ENCODE measurements at places on chromosomes 5 and 9. TPM values are rescaled to one million over a fixed set of nuclear protein-coding genes. Genes with fewer than 3 reads are reported as not detected.

GRCh38 chr9:109063760-109064159, 50.5 kb upstream of the CTNNAL1 start:
- DNase-seq, result no peak

DNA sequence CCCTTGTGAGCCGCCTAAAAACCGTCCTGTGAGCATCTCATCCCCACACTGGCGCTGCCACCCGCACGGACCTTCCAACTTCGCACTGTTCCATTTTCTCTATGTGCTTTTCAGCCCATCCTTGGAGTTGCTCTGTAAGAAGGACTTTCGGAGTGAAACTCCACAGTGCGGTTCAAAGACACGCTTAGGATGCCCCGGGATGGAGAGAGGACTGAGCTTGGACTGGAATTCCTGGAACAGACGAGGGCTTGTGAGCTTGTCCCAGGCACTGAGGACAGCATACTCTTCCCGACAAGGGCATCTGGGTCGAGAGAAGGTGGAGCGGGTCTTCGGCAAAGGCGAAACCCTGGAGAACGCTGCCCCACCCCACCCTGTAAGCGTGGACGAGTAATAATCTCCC, 187.8 kb downstream of the MEF2C start:
- no peak for DNase-seq

GRCh38 chr9:134570711-134571325, 70.8 kb upstream of the COL5A1 start:
- DNase-seq, result peak; percentile 27

FAM78A gene
- 55.7 TPM for total RNA-seq

- DNase-seq, result peak; percentile 62
Measured at GRCh38 chr5:170420806-170421412, 31.7 kb upstream of the KCNMB1 start.

GRCh38 chr5:5040712-5041111, 99.4 kb upstream of the ADAMTS16 start:
- DNase-seq, result no peak

DNA sequence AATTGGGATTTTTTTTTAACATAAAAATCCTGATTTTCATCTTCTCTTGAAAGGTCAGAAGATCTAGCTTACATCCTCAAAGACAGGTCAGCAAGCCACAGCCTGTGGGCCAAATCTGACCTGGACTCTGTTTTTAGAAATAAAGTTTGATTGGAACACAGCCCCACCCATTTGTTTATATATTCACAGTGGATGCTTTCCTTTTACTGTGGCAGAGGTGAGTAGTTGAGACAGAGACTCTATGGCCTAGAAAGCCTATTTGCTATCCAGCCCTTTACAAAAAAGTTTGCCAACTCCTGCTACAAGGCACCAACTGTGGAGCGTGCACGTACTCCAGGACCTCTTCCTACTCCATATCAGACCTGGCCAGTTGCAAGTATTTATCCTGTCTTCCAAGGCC, 13.4 kb upstream of the CCNJL start:
- DNase-seq, result no peak

SLC45A2 gene
- total RNA-seq, result not detected

GRCh38 chr9:5556101-5556705, 45.9 kb downstream of the PDCD1LG2 start:
- no peak for DNase-seq

ELOVL7 gene
- total RNA-seq, result 0.73 TPM

EGFLAM gene
- 9.1 TPM for total RNA-seq

SPATA6L gene
- 0.35 TPM for total RNA-seq

COL5A1 gene
- 12.7 TPM for total RNA-seq

- DNase-seq, result no peak
Measured at GRCh38 chr5:133957080-133957479, 11.3 kb downstream of the C5orf15 start.

- DNase-seq, result no peak
Measured at GRCh38 chr9:106879439-106879882, 16.5 kb downstream of the ZNF462 start.

DNA sequence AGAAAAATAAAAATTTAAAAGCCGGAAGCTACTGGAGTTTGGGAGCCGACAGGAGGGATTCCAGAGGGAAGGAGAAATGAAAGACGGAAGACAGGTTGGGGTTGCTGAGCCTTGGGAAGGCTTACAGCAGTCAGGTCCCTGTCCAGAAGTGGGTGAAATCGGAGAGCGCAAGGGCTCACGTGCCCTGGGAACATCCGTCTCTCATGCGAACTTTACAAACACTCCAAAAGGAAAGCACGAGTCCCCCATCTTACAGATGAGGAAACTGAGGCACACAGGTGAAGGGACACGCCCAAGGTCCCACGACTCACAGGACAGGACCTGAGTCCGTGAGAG, 347 bp upstream of the OLFML2A start:
- no peak for DNase-seq

TBC1D2 gene
- 2.0 TPM for total RNA-seq
